Right lobe of liver (tissue), 6 donors: ENCODE measurements at places on chromosomes 3 and 15. TPM values are rescaled to one million over a fixed set of nuclear protein-coding genes. Genes with fewer than 3 reads are reported as not detected.

GRCh38 chr15:84023636-84024035 is 211.9 kb upstream of the GOLGA6L4 start:
- no peak for DNase-seq
- no peaks in the 10 kb centered on the region for H3K27me3 ChIP-seq
- H3K27ac ChIP-seq: no peak overlapping the region
- H3K4me3 ChIP-seq: no peak overlapping the region

GRCh38 chr15:36594556-36595090 is 15.2 kb downstream of the CDIN1 start:
- H3K27me3 ChIP-seq: no peaks in the 10 kb centered on the region
- H3K4me3 ChIP-seq: no peak overlapping the region
- H3K4me1 ChIP-seq: no peaks in the 10 kb centered on the region
- no peak overlapping the region for H3K27ac ChIP-seq
- DNase-seq: no peak

DNA sequence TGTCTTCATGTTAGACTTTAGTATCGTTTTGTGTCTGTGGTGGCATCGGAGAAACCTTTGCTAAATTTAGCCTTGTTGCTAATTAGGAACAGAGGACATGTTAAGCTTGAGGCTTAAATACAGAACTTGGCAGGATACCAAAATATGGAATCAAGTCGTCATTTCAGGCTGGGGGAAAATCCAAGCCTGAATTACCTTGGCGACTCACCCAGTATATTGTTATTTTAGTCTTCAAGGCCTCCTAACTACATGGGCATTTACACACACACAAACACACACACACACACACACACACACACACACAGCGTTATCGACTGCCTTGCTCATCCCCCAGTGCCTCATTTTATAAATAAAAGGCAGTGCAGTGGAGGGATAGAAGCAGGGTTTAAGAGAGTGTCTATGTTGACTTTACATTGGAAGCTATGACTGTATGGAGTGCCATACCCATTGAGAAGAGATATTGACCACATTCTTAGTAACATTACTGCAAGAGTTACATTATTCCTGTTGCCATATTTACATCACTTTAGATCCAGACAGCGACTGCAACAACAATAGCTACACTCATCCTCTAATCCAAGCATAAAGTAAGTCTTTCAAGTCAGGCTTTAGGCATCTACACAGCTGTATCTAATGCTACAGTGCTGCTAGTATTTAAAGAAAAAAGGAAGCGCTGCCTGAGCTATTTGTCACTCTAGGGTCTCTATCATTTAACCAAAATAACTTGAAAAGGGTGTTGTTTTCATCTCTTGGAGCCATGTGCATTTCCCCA is 210.8 kb upstream of the SEMA6D start:
- no peaks in the 10 kb centered on the region for H3K36me3 ChIP-seq
- no peaks in the 10 kb centered on the region for H3K27me3 ChIP-seq
- no peaks in the 10 kb centered on the region for H3K4me1 ChIP-seq

DNA sequence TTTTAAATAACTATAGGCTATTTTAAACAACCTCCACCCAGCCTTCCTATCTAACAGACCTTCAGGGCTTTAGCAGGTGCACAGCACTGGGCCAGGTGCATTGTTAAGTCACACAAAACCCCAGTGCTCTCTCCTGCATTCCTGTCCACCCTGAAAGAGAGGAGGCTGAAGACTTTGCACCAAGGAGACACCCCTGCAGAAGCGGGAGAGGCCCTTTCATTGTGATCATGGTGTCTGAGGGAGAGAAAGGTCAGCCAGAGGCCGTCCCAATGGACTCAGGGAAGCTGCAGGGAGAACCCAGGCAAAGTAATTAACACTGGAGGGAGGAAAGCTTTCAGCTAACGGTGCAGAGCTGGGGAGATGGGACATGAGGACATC is 5.2 kb downstream of the LRIG1 start:
- no peaks in the 10 kb centered on the region for H3K27me3 ChIP-seq
- H3K4me1 ChIP-seq: no peaks in the 10 kb centered on the region
- no peaks in the 10 kb centered on the region for H3K36me3 ChIP-seq
- H3K4me3 ChIP-seq: no peak overlapping the region

- no peak overlapping the region for H3K4me3 ChIP-seq
- H3K36me3 ChIP-seq: no peaks in the 10 kb centered on the region
- H3K27ac ChIP-seq: no peak overlapping the region
- no peaks in the 10 kb centered on the region for H3K27me3 ChIP-seq
Measured at GRCh38 chr3:16290827-16291196, 25.8 kb downstream of the OXNAD1 start.

GP9 gene
- not detected for total RNA-seq
